Head of caudate nucleus (tissue), 42 donors: ENCODE measurements at places on chromosomes 12 and 14.

- DNase-seq: no peak
These were observed 14.1 kb upstream of the EVL start for GRCh38 chr14:100051103-100051502.

- no peak for DNase-seq
These were observed 230.7 kb upstream of the PDZRN4 start for GRCh38 chr12:40957417-40957816.

- no peak for DNase-seq
These were observed 80.8 kb downstream of the PRIMA1 start for GRCh38 chr14:93707475-93707874.

DNA sequence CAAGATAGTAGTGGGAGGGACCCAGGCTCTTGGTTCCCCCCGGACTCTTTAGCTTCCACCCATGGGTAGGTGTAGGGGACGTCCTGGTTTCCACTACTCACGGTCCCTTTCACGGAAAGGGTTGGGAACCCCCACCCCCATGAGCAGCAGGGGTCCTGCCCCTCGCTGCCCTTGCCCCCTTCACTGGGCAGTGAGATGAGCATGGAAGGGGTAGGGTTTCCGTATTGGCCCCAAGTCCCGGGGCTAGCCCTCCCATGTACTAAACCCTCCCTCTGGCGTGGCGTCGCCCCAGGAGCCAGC, 12.7 kb downstream of the AGAP2 start:
- DNase-seq: no peak

DNA sequence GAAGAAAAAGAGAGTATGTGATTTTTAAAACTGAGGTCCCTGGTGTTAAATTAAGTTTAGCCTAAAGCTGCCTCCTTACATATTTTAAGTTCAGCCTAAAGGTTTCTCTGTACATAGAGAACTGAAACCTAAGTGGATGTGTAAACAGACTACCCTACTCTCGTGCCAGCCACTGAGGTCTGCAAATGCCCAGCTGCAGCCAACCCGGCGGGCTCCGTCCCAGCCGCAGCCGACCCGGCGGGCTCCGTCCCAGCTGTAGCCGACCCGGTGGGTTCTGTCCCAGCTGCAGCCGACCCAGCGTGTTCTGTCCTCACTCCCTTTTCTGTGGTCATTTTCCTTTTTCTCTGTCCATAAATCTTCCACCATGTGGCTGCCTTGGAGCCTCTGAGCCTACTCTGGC, 97.2 kb upstream of the SFSWAP start:
- DNase-seq: peak; percentile 63

- no peak for DNase-seq
These were observed 219.1 kb upstream of the NPAS3 start for GRCh38 chr14:32719601-32720000.

DNA sequence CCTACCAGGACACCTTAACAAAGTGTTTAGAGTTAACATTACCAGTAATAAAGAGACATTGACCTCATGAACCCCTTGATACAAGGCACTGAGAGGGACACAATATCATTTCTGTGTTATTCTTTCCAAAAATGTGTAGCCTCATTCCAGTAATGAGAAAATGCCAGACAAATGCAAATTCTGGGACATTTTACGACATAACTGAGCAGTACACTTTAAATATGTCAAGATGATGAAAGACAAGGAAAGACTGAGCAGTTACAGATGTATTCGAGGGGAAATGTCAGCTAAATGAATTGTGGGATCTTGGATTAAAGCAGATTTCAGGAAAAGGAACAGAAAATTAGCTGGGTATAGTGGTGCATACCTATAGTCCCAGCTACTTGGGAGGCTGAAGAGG, 255.6 kb downstream of the ERC1 start:
- no peak for DNase-seq

DNA sequence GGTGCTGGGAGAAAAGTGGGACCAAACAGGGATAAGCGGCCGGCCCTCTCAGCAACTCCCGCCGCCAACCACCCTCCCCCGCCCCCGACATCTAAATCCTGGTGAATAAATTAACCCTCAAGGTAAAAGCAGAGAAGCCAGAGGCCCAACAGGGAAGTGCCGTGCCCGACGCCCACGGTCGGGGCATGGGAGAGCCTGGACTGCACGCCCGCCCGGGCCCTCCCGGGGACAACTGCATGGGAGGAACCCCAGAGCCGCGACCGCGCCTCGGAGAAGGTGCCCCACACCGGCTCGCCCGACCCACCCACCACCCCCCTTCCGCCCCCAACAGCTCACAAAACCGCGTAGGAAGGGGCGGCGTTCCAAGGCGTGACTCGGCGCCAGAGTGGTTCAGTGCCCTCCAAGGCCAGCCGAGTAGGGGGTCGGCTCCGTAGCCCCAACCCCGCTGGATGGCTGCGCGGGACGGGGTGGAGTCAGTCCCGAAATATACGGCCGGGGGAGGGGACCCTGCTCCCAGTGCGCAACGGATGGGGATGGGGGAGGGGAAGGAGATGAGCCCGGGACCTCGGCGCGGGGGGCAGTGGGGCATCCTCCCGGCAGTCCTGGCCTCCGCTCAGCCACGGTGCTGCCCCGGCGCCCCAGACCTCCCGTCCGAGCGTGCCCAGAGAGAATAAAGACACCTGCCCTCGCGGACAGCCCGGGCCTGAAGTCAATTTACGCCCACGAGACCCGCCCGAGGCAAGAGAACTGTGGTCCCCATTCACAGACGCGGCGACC, 732 bp downstream of the SLC25A29 start:
- peak; percentile 44 for DNase-seq

DNA sequence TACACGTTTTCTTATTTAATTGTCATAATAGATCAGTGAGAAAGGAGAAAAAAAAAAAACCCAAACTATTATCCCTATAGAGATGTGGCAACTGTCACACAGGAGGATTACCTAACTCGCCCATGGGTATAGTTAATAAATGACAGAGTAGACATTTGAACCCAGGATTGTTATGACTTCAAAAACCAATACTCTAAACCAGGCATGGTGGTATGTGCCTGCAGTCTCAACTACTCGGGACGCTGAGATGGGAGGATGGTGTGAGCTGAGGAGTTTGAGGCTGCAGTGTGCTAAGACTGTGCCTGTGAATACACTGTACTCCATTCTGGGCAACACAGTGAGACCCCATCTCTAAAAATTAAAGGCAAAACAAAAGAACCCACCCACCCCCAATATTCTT, 114.5 kb downstream of the DENND5B start:
- no peak for DNase-seq

GRCh38 chr12:52581481-52581880, 7.8 kb upstream of the KRT74 start:
- DNase-seq: no peak

GRCh38 chr12:24201258-24201970, 251.9 kb upstream of the SOX5 start:
- no peak for DNase-seq

DNA sequence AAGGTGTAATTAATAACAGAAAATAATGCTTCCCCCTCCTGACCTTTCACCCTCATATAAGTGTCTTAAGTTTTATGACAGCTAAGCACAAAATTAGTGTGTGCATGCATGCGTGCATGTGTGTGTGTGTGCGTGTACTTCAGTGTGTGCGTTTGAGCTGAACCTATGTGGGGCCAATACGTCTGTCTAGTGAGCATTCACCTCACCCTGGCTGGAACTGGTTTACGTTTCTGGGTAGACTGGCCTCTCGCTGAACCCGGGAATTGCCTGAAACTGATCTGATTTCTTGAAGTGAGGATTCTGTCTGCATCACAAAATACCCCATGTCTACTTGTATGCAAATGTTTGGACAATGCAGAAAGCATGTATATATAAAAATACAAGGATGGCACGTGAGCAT, 68.2 kb upstream of the TBX3 start:
- no peak for DNase-seq

GRCh38 chr14:57692671-57693070, 173.2 kb downstream of the SLC35F4 start:
- no peak for DNase-seq

- no peak for DNase-seq
These were observed 102.9 kb downstream of the ADGRD1 start for GRCh38 chr12:131056626-131057025.

DNA sequence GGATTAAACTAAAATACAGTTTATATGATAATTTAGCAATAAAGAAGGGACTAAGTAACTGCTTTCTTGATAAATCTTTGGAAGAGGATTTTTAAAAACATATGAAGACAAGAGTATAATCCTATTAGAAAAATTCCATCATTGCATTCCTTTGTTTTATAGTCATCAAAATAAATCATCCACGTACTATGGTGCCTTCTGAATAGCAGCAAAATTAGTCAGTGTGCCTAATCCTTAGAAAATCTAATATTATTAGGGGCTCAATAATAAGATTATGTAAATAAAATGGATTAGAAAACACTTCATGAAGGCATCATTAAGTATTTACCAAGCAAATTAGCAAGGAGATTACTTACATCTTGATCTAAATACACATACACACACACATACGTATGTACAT, 102.1 kb downstream of the KCNH5 start:
- DNase-seq: no peak

DNA sequence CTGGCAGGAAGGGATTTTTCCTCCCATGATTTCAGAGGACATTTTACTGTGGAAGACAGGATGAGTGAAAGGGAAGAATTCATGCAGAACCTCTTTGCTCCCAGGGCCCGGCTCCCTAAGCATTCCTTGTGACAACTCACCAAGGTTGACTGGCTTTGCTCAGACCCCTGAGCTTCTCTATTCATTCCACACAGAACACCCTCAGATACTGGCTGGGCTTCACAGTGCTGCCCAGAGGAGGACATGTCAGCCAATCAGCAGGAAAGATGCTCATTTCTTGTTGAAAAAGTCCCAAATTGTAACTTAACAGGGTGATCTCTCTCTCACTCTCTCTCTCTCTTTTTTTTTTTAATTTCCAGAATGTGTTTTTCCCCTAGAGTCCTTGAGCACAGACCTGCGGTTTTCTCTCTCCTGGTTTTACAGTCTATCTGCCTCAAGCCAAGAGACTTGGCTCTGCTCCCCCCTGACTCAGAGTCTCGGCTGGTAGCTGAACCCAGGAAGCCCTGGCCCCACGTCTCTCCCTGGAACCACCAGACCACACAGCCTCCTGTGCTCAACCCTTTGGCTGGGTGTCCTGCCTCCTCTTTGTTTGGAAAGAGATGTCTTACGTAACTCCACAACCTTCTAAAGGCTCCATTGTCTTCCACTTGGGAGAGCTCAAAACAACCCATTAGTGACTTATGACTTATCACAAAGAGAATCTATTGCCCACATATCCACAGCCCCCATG, 43.9 kb downstream of the SSPN start:
- DNase-seq: peak; percentile 88

DNA sequence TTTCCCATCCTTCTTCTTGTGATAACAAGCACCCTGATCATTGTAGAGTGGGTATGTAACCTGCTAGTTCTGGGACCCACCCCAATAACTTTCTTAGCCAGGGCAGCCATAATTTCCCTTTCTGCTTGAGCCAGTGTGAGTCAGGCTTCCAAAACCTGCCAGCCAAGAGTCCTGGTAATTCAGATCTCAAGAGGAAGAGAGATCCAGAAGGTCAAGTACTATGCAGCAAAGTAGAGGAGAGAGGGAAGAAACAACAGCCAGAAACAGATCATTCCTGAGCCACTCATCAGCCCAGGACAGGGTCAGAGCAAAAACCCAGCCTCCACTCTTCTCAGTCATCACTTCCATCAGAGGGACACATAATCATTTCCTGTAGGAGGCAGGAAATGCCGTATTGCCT, 182.0 kb downstream of the DICER1 start:
- DNase-seq: no peak

DNA sequence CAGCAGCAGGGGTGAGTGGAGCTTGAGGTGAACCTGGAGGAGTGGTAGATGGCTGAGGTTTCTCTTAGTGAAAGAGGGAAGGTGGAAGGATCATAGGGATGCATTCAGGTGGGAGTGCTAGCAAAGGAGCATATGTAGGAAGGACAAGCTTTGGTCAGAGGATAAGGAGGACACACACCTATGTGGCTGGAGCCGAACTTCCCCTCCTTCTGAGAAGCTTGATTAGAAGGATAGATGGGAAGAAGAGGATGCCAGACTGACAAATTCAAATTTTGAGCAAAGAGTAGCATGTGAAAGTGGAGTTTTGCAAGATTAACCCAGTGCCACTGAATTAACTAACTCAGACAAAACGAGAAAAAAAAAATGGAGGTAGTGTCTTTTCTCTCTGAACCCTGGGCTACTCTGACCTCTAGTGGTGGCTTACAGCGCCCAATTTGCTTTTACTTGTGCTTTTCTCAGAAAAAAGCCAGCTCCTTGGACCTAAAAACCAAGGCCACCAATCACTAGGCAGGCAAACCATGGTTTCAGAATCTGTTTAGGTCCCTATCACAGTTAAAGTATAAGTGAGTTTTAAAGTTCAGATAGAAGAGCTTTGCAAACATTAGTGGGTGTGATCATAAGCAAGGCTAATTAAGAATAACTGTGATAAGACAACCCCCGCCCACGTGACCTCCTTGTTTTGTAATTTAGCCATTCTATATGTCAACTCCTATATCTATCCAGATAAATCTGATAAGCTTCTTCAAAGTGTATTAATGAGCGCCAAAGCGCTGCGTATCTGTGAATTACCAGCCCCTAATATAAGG, 15.5 kb downstream of the EMP1 start:
- DNase-seq: peak; percentile 56

DNA sequence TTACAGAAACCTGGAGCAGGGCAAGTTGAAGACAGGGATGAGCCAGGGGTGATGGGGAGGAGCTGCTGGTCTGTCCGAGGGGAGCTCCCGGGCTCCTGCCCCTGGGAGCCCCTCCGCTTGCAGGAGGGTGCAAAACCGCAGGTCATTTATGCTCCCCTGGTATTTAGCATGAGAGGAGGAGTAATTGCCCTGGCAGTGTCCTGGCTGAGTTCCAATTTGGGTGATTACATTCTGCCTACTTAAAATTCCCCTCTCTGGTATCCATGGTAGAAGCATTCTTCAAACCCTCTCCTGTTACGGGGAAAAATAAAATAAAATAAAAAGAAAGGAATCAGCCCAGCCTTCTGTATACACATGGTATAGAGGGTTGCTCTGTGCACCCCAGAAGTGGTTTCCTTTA, 61.7 kb upstream of the VRK1 start:
- DNase-seq: no peak

DNA sequence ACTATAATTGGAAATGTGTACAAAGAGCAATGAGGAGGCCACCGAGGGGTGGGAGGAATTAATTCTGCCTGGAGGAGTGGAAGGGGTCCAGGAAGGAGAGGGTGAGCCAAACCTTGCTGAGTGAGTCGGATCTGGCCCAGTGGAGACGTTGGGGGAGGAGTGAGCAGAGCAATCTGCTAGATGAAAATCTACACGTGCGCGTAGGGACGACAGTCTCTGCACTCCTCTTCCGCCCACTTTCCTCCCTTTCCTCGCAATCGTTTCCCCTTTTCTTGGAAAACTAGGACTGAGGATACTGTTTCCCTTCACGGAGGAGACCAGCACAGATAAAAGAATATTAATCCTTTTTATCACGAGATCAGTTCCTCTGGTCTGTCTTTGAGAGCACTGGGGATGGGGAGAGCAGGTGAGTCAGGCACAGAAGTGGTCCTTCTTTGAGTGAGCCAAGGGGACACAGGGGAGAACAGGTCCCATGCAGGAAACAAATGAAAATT, 2.9 kb upstream of the NAB2 start:
- DNase-seq: no peak

DNA sequence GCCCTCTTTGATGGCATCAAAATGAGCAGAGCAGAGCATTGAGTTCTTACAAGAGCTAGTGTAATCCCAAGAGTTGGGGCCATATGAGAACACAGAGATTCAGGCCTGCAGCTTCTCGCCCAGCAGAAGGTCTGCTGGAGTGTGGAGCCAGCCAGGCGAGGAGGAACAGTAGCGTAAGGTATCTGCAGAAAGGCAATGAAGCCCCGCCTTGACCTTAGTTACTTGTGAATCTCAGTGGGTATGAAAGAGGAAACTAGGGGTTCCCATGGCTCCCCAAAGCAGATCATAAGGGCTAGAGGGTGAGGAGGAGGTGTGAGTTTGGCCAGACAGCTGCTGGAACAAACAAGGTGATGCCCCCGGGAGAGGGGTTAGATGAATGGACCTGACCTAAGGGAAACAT, 49.4 kb downstream of the SLC8A3 start:
- no peak for DNase-seq
